ENCODE measurements at places on chromosomes 1 and 21. TPM values are rescaled to one million over a fixed set of nuclear protein-coding genes. Genes with fewer than 3 reads are reported as not detected.

The CFHR4 gene
- polyA plus RNA-seq, result not detected

The MPL gene
- polyA plus RNA-seq, result not detected

The SPRR2A gene
- 4,263 TPM for polyA plus RNA-seq

The NEXN gene
- 16.2 TPM for polyA plus RNA-seq

The ZMYM1 gene
- polyA plus RNA-seq, result 3.1 TPM

The UBASH3A gene
- 0.46 TPM for polyA plus RNA-seq

The PAPPA2 gene
- under 0.01 TPM for polyA plus RNA-seq

The CRYAA gene
- not detected for polyA plus RNA-seq

The DNALI1 gene
- 1.3 TPM for polyA plus RNA-seq

The BEND5 gene
- polyA plus RNA-seq, result 0.71 TPM

The FOXD2 gene
- 0.01 TPM for polyA plus RNA-seq

The PHGDH gene
- polyA plus RNA-seq, result 68.7 TPM

The TTC34 gene
- polyA plus RNA-seq, result 0.02 TPM

The PLA2G2A gene
- 81.7 TPM for polyA plus RNA-seq

The AIRE gene
- polyA plus RNA-seq, result 0.01 TPM

The DIRAS3 gene
- 1.6 TPM for polyA plus RNA-seq

The RFX5 gene
- 12.0 TPM for polyA plus RNA-seq

The PITHD1 gene
- polyA plus RNA-seq, result 57.2 TPM

The RCAN1 gene
- polyA plus RNA-seq, result 9.9 TPM

The DMRTA2 gene
- 1.5 TPM for polyA plus RNA-seq

The CCDC28B gene
- polyA plus RNA-seq, result 2.7 TPM

The HFM1 gene
- polyA plus RNA-seq, result 0.12 TPM

Measured in esophagus (tissue), 2 donors.